ENCODE measurements at places on chromosomes 2 and 18.

- DNase-seq: no peak
Measured at GRCh38 chr2:203687165-203687564, 19.3 kb upstream of the CD28 start.

GRCh38 chr2:198375083-198375410 lies 570.7 kb downstream of the PLCL1 start:
- DNase-seq: no peak

DNA sequence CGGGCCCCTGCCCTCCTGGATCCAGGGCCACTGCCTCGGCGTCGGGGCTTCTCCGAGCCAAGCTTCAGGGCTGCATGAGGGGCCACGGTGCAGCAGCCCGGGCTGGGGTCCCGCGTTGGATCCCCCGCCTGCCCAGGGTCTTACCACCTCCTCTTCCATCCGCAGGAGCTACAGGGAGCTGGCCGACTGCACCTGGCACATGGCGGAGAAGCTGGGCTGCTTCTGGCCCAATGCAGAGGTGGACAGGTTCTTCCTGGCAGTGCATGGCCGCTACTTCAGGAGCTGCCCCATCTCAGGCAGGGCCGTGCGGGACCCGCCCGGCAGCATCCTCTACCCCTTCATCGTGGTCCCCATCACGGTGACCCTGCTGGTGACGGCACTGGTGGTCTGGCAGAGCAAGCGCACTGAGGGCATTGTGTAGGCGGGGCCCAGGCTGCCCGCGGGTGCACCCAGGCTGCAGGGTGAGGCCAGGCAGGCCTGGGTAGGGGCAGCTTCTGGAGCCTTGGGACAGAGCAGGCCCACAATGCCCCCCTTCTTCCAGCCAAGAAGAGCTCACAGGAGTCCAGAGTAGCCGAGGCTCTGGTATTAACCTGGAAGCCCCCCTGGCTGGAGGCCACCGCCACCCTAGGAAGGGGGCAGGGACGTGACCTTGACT lies 52.1 kb downstream of the RAMP1 start:
- DNase-seq: no peak

- no peak for DNase-seq
Measured at GRCh38 chr2:1972948-1973347, 228.6 kb upstream of the PXDN start.

DNA sequence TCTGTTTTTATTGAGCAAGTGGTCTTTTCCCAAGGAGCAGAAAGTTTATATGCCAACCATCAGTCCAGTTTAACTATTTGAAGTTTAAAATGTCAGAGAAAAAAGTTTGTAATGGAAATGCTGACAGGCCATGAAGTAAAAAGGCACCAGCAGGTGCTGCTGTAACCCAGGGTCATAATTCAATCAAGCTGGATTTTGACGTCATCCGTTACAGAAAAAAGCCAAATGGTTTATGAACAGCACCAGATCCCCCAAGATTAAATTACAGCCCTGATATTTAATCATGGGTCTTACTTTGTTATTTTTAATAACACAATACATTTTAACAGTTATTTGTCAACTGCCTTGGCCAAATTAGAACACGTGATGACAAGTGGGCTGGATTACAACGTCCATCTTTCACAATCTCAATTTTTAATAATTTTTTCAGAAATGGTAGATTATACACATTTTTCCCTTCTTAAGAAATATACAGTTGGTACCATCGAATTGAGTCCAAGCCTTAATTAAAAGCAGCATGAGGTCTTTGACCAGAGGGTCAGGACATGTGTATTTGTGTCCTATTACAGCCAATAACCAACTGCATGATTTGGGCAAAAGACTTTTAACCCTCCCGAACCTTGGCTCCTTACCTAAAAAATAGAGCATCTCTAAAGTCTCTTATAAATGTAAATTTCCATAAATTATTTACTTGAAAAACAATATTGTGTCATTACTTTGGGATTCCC lies 10.0 kb downstream of the TCF4 start:
- DNase-seq: no peak

- no peak for DNase-seq
Measured at GRCh38 chr2:154706660-154707059, 8.2 kb downstream of the KCNJ3 start.

DNA sequence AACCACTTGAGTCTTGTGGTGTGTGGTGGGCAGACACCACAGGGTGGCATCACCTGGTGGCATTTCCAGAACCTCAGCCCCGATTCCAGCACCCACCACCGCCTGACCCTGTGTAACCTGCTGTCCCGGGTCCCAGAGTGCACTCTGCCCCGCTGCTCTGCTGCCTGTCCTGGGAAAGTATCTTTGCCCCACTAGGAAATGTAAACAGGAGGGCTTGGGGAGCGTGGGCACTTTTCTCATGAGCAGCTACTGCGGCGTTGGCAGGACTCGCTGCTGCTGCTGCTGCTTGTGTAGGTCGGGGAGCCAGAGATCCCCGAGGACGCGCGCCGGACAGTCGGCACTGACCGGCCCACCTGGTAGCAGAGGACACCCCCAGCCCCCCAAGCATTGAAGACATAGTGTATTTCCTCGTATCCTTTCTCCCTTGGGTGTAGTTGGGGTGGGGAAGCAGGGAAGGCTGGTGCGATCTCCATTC lies 13.4 kb downstream of the DTYMK start:
- no peak for DNase-seq

All from occipital lobe (tissue), 3 donors.